ENCODE measurements at places on chromosomes 7 and 10. TPM values are rescaled to one million over a fixed set of nuclear protein-coding genes. Genes with fewer than 3 reads are reported as not detected.

DNA sequence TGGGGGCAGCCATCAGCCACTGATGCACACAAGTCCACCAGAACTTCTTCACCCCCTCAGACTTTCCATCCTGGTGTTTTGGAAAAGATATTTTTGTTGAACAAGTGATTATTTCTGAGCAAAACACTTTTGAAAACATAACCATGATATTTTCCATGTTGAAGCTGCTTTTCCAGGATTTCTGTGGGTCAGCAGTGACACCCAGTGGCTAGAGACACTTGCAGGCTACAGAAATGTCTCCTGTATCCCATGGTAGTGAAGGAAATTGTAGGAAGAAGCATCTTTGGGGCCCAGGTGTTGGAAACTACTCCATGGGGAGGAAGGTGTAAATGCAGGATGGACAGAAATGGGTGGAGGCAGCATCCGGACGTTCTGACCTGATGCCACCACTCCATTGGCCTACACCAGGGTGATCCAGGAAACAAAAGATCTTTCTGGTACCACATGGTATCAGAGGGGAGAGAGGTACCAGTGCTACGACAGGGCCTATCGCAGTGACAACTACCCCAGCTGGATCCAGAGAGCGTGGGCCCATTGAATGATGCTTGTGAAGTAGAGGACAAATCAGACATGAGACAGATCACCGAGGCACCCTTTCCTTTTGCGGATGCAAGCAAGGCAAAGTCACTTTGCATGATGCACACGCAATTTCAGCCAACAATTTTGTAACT is 111.7 kb upstream of the COBL start:
- no peak for DNase-seq

DNA sequence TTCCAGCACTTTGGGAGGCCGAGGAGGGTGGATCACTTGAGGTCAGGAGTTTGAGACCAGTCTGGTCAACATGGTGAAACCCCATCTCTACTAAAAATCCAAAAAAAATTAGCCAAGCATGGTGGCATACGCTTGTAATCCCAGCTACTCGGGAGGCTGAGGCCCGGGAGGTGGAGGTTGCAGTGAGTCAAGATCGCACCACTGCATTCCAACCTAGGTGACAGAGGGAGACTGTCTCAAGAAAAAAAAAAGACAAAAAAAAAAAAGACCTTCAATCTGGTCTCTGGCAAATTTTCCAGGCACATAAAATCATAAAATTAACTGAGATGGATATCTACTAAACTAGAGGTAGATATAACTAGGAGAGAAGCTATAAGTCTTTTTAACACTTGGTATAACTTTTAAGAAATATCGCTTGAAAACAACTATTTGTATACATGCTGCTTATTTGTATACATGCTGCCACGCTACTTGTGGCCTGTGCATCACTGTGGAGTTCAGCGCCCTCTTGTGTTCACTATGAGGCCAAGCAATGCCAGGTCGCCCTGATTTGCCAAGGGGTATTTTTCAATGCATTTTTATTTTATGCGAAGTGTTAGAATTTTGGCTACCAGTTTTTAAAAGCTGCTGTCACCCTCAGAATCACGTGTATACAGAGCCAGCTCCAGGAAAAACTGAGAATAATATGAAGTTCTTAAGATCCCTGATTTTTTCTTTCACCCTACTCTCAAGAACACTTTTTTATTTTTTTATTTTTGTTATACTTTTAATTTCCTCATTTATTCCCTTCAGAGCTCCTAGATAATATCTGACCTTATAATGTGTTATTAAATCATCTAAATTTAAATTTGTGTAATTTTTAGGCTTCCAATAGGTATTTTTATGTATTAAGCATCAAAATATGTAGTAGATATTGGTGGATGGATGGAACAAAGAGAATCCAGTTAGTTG is 26.7 kb downstream of the CYCS start:
- no peak for DNase-seq

DNA sequence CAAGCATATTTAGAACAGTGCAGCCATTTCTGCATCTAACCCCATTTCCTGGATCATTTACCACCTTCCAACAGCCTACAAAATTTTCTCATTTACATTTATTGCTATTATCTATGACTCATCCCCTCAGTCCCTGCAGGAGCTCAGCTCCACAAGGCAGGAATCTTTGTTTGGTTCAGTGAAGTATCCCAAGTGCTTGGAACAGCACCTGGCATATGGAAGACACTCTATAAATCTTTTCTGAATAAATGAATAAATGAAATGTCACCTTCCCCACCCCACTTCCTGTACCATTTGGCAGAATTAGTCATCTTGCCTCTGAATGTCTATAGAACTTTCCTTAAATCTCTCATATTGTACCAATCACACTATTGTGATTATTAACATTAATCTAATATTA is 110.7 kb downstream of the HIP1 start:
- DNase-seq, result no peak

The ADCY1 gene
- 2.8 TPM for total RNA-seq

The CTAGE6 gene
- total RNA-seq, result not detected

The SLC16A12 gene
- total RNA-seq, result 2.0 TPM
